CD4-positive, alpha-beta T cell treated with Interleukin-17A for 4 hours (primary cell): ENCODE measurements at places on chromosomes 5 and 9.

DNA sequence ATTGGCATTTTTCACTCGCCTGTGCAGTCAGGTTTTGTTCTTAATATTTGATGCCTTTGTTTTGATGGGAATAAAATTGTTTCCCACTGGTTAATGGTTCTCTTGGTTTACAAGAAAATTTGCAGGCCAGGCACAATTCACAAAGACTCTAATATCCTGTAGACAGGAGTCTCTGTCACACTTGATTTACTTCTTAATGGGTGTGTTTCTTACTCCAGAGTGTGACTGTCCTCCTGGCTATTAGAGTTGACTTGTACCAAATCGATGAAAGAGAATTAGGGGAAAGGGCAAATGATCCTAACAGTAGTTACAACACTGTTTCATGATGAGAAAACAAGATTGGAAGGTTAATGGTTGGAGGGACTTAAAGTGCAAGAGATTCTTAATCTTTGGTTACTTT lies 142.8 kb upstream of the SV2C start:
- no peak for DNase-seq

DNA sequence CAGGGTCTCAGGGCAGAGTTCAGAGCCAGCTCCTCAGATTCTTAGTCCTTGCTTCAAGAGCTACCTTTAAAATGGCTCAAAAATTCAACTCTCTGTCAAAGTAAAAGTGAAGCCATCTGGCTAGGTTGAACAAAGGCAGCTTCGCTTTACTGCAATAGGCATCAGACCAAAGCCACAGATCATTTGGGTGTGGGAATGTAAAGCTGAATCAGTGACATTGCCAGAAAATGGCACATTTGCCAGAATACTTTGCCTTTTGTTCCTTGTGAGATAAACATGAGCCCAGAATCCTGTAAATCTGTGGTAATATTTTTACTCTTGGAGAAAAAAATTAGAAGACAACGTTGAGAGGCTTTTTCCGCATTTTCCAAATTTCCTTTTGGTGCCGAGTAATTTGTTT lies 210.5 kb downstream of the PALM2AKAP2 start:
- no peak for DNase-seq

DNA sequence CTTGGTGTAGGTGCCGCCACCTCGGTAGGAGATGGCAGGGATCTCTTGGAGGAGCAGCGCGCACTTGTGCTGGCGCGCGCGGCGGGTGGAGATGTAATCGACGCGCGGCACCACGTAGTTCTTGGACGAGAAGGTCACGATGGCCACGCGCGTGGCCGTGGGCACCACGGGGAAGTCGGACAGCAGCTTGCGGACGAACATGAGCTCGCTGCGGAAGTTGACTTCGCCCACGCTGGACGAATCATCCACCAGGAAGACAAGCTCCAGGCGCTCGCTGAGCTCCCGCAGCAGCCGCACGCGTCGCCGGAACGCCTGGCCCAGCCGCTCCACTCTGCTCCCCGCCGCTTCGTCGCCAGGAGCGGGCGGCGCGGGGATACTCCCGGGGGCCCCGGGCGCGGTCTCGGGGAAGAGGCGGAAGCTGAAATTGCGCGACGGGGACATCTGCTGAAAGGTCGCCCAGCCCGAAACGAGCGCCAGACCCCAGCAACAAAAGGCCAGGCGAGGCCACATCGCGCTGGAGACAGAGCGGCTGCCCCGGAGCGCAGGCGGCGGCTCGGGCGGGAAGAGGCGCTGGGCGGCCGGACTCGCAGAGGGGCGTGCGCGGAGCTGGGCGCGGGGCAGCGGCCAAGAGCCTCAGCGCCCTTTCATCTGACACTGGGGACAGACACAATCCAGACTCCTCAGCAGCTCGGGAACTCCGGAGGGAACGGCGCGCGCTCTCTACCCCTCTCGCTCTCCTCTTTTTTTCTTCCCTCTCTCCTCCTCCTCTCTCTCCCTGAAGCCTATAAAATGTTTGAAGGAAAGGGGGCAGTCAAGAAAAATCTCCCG lies at the start of gene SVEP1:
TSS of gene SVEP1 (minus strand) at position 708 of the 828 bp plus-strand sequence. CDS start at position 510, 198 bp downstream.
- no peak for DNase-seq

- no peak for DNase-seq
Observed at GRCh38 chr5:109299557-109299956, 110.2 kb downstream of the PJA2 start.

DNA sequence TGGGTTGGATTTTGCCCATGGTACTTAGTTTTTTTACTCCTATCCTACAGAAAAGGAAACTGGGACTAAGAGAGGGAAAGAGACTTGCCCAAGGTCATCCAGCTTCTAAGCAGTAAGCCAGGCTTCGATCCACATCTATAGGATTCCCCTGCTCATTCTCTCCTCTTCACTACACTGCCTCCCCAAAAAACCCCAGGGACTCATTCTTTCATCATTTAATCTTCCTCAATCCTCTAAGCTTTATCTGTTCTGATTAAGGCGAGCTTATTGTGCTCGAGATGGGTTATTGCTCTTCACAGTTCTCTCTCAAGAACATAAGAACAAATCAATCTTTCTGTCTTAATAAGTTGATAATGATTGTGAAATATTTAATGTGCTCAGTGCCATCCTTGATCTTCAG lies 511.1 kb upstream of the BRINP1 start:
- DNase-seq: no peak

DNA sequence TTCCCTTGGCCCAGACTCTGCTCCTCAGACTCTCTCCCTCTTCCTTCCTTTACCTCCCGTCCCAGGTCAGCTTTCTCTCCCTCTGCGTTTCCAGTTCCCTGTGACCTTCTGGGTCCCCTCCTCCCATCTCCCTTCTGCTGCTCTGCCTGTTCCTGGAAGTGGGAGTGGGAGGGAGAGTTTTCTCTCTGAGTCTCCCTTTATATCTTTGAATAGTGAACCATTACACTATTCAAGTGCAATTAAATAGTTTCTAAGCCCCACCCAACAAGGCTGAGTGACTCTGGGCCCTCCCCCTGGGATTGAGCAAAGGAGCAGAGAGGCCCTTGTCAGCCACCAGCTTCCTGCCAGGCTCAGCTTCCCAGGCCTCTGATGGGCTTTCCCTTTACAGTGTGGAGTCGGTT lies 34.8 kb downstream of the THBS4 start:
- no peak for DNase-seq

DNA sequence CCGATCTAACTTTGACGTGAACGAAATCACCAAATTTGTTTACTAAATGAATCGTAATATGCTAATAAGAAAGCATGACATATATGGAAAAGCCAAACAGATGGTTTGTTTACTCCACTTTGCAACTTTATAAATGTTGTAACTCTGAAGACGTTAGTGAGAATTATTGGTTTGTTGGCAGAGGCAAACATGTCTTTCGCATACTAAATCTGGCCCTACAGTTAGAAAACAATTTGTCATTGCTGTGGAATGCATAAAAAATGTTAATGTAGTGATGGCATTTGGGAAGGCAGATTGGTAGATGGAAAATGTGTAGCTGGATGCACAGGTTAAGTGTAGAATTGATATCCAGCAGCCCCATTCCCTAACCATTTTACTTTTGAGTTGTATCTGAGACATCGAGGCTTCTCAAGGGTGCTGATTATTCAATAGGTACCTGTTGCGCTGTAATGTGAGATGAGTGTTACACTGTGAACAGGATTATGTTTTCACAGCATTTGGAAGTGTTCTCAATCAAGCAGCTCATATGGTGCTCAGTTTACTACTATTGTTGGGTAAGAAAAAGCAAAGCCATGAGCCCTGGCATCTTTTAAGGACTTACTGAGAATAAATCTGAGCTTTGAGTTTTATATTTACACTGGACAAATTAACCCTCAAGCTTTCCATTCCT lies 444.8 kb downstream of the BNC2 start:
- DNase-seq: no peak

DNA sequence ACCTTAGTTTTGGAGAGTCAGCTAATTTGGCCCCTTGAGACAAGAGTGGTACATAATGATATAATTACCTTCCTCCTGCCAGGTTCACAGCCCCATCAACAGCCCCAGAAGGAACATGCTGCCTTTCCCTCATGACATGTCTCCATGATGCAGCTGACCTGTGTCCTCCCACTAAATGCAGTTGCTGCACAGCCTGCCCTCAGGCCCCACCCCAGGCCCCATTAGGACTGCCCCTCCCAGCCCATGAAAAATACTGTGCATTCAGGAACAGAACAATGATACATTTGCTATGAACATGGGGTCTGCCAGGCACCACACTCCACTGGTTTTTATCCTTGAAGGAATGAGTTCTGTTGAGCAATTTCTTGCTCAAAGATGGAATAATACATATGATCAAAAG lies 176.4 kb downstream of the C5orf15 start:
- DNase-seq: no peak

DNA sequence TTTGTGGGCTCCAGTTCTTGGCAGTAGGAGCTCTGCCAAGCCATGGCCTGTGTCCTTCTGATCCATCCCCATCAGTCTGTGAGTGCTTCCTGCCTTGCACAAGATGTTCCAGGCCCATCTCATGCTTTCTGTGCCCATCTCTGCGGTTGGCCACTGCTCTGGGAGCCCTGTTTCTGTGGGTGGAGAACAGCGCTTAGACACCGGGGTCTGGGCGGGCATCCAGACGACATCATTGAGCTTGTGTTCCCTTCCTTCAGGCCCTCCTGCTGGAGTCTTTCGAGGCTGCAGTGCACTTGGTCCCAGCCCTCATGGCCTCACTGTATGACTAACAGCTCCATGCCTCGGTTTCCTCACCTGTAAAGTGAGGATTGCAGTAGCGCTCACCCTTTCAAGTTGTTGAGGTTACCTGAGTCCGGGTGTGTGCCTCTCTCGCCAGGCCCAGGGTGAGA lies 14.9 kb upstream of the CARD19 start:
- no peak for DNase-seq

DNA sequence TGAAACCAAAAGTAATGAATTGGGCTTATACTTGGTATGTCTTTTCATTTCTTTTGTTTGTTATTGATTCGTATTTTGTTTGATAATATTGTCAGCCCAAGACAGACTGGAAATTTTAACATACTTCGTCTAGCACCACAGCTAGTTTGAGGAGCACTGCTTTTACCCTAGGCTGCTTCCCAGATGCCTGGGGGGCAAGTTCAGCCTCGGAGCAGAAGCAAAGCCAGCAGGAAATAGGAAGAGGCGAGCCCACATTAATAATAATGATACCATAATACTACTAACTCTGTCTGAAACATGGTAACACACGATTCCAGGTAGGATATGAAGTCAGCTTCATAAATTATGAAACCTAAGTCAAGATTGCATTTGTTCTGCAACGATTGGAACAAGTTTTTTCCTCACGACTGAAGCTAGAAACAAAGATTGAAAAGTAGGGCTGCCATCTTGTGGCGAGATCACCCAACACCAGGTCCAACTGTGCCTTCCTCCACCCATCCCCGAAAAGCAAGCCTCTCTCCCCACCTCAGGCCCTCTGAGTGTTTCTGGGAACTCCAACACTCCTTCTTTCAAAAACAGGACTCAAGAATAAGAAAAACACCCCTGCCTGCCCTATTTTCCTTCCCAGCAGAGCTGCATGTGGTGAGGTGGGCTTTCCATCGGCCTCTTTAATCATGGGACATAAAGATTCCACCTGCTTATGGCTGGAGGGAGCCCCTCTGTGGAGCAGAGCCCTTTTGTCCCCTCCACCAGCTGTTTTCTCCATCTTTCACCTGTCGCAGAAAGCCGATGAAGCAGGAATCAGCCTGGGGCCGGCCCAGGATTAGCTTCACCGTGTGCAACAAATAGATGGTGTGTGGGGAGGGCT lies 236.4 kb downstream of the CAAP1 start:
- no peak for DNase-seq

- DNase-seq: no peak
Observed at GRCh38 chr9:108052431-108053080, 563.0 kb upstream of the KLF4 start.
